ENCODE measurements at places on chromosomes 2 and 18.
A peak's percentile ranks its signal among the peaks of the same experiment; 100 is the strongest.

DNA sequence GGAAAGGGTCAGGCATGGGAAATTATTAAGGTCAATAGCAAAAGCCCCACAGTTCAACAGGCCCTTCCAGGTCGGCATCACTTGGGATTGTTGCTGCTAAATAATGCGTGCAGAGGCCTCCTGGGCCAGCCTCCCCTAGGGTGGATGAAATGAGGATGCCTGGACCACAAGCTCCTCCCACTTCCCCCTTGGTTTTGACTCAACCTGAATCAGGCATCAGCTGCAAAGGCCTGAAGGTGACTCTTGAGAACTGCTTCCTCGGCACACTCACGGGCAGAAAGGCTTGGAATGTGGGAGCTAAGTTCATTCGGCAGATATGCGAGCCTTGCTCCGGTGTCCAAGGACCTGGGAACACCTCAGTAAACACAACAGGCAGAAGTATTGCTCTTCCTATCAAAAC lies 69.3 kb downstream of the MBP start:
- DNase-seq: peak; percentile 96

DNA sequence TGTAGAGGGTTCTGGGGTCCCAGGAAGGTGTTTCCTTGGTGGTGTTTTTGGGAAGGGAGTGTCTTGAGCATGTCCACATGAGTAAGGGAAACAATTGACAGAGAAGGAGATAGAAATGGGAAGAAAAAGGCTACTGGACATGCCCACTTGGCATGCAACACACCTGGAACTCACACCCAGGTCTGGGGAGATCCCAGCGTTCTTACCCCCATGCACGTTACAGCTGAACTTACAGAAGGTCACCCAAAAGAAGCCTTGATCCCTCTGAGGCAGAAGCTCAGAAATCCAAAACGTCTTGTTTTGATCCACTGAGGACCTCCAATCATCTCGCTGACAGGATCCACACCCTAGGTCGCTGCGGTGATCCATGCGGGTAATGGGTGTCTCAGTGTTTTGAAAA lies 142.0 kb downstream of the ZNF516 start:
- DNase-seq: no peak

DNA sequence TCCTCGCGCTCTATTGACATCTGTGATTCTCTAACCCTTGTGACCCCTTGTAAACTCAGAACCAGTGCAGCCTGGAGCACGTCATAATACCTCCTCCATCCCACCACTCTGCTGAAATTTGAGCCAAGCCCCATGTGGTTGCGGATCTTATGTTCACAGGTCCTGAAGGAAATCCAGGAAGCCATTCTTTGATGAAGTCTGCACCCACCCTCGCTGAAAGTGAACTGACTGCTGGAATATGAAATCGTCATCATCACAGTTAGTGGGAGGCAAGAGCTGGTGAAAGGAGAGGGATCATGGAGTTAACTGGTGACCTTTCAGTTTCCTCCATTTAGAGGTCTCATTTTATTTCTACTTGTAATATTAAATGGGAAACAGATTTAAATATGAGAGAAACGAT lies 21.6 kb downstream of the ZEB2 start:
- no peak for DNase-seq

DNA sequence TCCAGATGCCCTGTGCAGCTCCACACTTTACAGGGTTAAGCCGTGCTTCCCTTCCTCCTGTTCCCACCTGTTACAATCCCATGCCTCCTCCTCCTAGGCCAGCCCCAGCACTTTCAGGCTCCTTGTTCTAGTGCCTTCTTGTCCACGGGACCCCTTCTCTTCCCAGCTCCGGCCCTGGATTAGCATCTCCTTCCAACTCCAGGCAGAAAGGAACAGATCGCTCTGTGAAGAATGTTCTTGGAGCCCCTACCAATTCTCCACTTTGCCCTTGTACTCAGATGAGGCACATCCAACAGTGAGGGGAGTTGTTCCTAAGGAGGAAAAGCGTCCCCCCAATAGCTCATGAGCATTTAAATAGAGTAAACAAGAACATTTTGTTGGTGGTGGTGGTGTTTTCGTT lies 72.7 kb downstream of the CABLES1 start:
- DNase-seq: no peak

- DNase-seq: no peak
Measured at GRCh38 chr2:18901242-18901641, 311.9 kb upstream of the NT5C1B start.

- DNase-seq: no peak
Measured at GRCh38 chr2:237479747-237480146, 7.3 kb upstream of the MLPH start.

DNA sequence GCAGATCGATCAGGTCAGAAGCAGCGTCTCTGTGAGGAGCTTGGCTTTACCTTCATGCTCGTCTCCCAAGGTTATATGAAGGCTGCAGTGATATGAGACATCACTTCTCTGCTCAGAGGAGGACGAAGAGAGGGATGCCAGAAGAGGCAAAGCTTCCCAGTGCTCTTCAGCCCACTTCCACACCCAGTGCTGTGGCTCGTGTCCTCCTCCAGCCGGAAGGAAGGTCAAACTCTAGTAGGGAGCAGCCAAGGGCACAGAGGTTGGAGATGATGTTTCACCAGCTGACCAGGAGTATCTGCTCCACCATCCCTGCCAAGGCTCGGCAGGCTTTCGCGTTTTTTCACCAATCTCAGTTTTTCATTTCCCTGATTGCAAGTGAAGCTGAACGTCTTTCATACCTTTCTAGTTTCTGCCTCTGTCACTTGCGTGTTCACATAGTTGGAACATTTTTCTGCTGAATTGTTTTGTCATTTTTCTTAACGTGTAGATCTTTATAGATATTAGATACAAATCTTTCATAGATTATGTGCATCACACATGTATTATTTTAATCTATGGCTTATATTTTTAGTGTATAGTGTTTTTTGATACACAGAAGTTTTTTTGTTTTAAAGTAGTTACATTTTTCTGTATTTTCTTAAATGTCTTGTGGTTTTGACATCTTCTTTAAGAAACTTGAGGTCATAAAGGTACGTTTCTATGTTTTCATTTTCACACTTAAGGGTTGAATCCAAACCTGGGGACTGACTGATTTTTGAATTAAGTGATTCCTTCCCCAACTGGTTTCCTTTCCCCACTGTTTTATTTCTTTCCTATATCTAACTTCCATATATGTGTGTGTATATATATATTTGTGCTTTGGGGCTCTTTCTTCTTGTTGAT lies 23.5 kb upstream of the L3MBTL4 start:
- DNase-seq: no peak

DNA sequence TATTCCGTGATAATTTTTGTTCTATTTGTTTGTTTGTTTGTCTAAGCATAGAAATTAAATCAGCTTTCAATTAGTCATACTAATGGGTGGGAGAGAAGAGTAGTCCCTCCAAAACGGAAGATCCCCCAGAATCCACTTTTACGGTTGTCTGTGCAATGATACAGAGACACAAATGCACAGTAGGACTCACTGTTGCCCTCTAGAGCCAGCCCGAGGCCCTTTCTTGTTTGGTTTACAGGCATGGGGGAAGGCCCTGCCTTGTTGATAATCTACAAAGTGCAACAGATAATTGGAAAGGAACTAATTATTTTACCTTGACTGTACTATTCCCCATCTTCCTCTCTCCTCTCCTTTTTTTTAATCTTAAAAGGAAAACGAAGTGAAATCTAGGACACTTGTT lies 121.1 kb downstream of the ACOXL start:
- peak; percentile 71 for DNase-seq

GRCh38 chr2:14235667-14236066 lies 396.9 kb upstream of the LRATD1 start:
- no peak for DNase-seq

DNA sequence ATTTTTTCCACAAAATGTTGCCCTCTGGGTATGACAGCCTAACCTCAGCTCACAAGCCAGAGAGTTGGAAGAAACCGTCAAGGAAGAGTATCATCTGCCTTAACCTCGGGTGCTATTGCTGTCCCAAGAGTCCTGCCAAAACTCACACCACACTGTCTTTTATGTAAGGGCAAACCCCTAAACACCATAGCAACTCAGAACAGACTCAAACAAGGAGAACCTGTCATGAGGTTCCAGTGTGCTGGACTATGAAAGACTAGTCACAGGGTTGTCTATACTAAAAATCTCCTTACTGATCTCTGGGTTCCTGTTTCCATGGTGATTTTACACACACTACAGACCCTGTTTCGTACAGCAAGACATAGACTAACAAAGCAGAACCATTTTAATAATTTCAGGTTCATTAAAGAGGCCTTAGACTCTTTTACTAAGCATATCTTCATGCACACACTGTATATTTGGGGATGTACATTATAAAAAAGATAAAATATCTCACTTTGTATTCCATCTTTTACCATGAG lies 159.8 kb downstream of the PKP4 start:
- no peak for DNase-seq

DNA sequence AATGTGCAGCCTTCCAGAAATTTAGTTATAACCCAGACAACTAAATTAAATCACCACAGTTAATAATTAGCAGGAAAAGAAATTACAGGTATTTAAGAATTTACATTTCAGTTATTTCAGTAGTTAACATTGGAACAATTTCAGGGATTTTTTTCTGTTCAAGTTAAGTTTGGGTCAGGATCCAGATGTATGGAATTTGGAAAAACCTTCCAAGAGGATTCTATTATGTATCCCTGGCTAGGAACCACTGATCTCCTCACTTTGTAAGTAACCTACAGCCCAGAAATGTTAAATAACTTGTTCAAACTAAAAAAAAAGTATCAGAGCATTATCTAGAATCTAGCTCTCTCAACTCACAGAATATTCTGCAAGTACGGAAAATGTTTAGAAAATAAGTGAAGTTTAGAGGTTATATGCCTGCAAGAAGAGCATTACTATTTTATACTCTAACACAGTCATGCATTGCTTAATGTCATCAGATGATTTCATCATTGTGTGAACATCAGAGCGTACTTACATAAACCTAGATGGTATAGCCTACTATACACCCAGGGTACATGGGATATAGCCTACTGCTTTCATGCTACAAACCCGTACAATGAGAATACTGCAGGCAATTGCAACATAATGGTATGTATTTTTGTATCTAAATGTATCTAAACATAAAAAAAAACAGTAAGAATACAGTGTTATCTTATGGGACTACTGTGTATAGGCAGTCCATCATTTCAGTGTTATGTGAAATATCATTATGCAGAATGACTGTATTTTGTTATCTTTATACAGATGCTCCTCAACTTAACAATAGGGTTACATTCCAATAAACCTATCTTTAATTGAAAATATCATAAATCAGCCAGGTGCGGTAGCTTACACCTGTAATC lies 6.1 kb downstream of the NCKAP1 start:
- no peak for DNase-seq

DNA sequence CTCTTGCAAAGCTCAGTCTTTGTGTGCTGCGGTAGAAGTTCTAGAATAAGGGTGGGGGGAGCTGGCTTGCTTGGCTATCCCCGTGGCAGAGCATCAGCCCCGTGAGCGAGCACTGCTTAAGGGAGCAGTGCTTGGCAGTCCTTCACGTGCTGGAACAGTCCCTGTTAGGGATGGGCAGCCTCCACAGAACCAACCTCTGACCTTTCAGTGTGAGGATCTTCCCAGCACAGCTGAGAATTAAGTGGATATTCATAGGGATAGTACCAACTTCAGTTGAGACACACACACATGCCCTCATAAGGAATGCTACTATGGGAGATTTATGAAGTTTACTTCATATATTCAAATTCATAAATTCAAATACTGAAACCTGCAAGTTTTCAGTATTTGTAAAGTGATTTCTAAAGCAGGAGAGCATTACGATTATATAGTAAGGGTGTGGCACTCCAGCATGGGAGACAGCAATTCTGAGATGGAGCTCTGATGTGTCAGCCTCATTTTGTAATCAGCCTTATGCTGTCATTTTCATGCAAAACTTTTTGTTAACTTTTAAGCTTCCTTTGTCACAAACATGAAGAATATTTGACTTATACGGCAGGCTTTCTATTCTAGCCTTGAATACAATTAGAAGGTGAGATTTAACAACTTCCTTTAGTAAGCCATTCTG lies 39.5 kb downstream of the ATP9B start:
- DNase-seq: no peak

- DNase-seq: no peak
Measured at GRCh38 chr2:240648650-240649275, 23.5 kb downstream of the GPR35 start.

DNA sequence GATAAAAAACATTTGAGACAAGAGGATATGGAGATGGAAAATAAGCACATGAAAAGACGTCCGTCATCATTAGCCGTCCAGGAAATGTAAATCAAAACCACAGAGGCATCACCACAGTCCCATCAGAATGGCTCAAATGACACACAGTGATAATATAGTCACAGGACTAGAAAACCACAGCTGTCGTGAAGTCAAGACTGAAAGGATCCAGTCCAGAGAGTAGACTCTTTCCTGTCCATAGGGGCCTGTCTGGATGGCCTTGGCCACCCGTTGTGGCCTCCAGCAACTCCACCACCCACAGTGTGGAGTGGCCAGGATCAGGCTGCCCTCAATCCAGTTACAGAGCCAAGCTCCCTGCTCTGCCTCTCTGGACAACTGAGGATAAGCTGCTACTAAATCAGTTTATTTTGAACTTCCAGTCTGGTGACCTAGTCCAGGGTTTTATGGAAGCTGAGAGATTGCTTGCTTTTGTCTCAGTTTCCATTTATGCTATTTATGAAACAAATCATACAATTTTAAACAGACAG lies 60.4 kb downstream of the RHOB start:
- peak; percentile 69 for DNase-seq

DNA sequence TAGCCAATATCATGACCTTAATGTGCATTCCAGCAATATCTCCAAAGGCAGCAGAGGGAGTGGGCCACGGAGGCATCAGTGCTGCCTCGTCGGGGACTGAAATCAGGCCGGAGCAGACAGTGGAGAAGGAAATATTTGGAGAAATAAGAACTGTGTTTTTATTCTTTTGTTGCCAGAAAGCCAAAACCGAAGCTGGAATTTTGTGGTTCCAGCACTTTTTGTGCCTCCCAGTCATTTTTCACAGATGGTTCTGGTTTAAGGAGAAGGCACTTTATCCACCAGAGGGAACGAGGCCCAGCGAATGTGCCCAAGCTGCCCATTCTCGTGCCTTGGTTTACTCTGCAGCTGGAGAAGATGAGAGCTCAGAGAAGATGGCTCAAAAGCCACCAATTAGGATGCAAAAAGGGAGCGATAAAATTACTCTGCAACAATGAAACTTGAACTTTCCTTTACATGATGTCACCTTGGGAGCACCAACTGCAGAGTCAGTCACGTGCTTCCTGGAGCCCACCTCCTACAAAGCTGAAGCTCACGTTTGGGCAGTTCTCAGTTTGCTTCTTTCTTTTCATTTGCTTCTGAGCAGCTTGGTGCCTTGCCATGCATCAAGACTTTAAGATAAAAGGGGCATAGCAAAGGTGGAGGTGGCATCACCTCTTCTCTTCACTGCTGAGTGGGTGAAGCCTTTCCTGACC lies 288.7 kb downstream of the LPIN1 start:
- no peak for DNase-seq

DNA sequence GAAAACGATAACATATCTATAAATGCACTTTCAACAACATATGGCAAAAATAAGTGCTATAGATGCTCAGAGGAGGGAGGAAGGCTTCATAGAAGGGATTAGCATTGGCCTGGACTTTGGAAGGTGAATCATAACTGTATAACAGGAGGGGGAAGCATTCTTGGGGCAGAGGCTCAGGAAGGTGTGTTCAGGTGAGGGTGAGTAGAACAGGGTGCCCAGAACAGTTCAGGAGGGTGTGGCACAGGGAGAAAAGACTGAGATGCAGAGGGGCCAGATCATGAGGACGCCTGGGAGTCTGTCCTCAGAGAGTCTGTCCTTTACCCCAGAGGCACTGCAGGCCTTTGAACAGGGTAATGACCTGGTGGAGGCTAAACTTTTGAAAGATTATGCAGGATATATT lies 29.3 kb upstream of the MEP1B start:
- no peak for DNase-seq

Measured in activated CD4-positive, alpha-beta T cell treated with anti-CD3 and anti-CD28 coated beads, Interleukin-2, Interleukin-6, amounts not matched to agents 100 ng/mL and 50 ng/mL, durations not matched to agents 16 hours and 8 hours (primary cell).